ENCODE measurements at places on chromosomes 3 and 15.

- no peak for DNase-seq
Measured at GRCh38 chr3:124243177-124243859, 251.4 kb upstream of the ROPN1 start.

GRCh38 chr15:55353025-55353424 is 34.0 kb downstream of the PIGB start:
- no peak for DNase-seq

- no peak for DNase-seq
Measured at GRCh38 chr3:189983612-189984011, 137.1 kb downstream of the P3H2 start.

DNA sequence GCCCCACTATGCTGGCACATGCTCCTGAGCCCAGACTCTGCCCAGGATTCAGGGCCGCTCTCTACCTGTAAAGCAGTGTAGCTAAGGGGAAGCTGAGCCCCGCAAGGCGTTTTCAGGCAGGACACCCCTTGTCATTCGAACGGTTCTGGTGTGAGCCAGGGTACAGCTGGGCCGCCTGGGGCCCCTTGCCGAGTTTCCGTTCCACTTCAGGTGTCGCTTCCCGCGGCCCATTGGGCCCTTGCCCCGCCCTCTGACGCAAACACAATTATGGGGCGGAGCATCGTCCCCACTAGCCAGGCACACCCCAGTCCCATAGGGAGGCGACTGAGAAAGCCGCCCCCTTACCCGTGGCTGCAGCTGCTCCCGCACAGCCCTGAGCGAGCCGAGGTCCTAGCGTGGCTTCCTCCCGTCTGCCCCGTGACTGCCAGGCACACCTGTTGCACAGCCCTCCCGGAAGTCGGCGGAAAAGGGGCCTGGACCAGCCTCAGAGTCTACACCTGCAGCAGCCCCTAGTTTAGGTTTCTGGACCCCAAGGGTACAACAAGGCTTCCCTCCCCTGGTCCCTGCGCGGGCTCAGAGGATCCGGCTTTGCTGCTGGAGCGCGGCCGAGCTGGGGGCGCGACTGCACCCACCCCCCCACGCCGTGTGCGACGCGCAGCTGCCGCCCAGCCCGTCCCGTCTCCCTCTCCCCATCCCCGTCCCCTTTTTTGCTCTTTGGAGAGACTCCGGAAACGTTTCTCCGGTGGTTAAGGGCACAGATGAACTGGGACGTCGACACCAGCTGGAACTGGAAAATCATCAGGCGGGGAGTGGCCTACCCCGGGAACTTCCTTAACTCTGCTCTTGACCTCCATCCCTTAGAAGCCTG is at the start of gene PLSCR2:
Gene PLSCR2 (minus strand): TSS at position 412 of the 868 bp plus-strand sequence. CDS start 9,657 bp downstream, outside the sequence.
- DNase-seq: peak; percentile 29

- no peak for DNase-seq
Measured at GRCh38 chr15:75663931-75664421, 16.3 kb downstream of the SNX33 start.

DNA sequence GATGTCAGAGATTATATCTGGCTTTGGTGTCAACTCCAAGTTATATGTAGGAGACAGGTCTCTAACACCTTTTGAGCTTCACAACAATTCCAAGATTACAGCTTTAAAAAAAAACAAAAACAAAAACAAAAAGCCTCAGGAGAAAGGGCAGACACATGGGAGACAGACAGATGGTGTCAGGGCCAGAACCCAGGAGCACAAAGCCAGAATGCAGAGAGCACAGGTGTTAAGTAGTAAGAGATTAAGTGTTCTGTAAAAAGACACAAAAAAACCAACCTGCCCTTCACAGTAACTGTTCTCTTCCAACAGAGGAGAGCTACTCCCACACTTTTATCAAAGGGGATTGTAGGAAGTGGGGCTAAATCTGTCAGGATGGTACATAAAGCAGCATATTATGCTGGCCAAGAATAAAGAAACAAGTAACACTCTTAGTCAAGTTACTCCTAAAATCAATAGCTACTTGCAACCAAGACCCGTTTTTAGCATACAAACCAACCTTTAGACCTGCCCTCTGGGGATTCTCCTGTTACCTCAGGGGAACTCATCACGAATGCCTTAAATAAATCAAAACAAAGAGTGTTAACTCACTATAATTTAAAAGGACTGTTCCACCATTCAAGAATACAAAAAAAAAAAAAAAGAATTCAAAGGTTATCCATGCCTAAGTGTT is 5.9 kb downstream of the CPEB1 start:
- no peak for DNase-seq

GRCh38 chr15:74988007-74988800 is 7.2 kb upstream of the SCAMP5 start:
- DNase-seq: no peak

DNA sequence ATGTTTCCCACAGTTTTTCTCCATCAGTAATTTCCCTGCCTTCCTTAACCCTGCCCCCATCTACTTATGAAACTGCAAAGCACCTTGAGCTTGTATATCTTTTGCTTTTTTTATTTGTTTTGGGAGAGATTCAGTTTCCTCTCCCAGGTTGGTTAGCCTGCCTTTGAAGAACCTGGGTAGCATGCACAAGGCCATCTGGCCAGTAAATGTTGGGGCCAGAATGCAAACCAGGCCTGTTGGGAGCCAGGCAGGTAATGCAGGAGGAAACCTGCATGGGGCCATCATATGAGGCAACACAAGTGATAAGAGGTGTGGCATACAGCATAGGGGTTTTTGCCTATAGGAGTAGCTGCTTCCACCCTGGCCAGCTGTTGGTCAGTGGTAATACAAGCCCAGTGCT is 17.7 kb downstream of the SYNPR start:
- no peak for DNase-seq

DNA sequence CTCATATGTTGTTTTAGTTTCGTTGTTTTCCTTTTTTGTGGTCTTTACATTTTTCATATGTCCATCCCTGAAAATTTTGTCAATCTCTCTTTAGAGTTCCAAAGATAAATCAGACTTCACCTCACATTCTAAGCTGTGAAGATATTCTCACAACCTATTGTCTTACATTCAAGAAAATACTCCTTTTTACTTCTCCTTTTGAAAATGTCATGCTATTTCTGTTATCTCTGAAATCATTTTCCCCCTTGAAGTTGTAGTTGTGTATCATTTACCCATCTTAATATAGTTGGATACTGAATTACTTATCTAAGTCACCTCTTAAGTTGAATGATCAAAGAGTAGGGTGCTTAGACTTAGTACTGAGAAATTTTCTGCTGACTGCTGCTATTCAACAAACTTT is 74.3 kb downstream of the DCUN1D1 start:
- no peak for DNase-seq

GRCh38 chr15:48695088-48695826 is 49.7 kb upstream of the FBN1 start:
- DNase-seq: no peak

Measured in GM12864 (cell line).